Activated T-cell treated with anti-CD3 and anti-CD28 coated beads, Interleukin-2, amount 50 U/mL, for 72 hours (primary cell): ENCODE measurements at places on chromosomes 4 and X. TPM values are rescaled to one million over a fixed set of nuclear protein-coding genes. Genes with fewer than 3 reads are reported as not detected.

CENPE gene
- total RNA-seq = 63.6 TPM

DNA sequence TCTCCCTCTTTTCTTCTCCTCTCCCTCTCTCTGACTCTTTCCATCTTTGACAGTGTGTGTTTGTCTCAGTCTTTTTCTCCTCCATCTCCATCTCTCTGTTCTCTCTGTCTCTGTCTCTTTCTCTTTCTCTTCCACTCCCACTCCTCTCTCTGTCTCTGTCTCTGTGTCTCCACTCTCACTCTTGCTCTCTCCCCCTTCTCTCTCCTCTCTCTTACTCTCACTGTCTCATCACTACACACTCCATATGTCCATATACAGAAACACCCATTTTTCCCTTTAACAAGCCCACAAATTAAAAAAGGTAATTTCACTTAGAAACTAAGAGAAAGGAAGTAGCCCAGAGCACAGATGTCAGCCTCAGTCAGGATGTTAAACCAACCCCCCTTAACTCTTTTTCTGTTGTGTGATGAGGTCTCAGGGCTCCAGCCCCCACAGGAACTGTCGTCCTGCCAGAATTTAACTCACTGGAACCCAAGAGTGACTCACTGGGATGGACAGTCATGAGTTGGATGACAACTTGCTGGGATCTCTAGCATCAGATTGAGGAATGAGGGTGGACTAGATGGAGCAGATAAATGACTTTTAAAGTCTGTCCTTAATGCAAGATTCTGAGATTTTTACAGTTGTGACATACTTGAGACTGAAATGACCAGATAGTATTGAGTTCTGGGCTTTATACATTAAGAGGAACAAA is 27.5 kb downstream of the OTUD6A start:
- no peak for DNase-seq

TAF7L gene
- total RNA-seq = not detected

DNA sequence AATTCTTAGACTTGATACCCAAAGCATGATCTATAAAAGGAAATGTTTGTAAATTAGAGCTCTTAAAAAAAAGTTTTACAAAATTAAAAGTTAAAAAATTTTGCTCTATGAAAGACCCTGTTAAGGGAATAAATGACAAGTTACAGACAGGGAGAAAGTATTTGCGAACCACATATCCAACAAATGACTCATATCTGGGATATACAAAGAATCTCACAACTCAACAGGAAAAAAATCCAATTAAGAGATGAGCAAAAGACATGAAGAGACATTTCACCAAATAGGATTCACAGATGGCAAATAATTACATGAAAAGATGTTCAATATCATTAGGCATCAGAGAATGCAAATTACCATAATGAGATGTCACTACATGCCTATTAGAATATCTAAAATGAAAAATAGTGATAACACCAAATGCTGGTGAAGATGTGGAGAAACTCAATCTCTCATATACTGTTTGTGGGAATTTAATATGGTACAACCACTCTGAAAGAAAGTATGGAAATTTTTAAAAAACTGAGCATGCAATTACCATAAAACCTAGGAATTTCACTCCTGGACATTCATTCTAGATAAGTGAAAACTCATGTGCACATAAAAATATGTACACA is 100.8 kb upstream of the EOLA2 start:
- DNase-seq = no peak

SSX4B gene
- not detected for total RNA-seq
